KG1 (cell line): ENCODE measurements at places on chromosomes 13 and 19.

DNA sequence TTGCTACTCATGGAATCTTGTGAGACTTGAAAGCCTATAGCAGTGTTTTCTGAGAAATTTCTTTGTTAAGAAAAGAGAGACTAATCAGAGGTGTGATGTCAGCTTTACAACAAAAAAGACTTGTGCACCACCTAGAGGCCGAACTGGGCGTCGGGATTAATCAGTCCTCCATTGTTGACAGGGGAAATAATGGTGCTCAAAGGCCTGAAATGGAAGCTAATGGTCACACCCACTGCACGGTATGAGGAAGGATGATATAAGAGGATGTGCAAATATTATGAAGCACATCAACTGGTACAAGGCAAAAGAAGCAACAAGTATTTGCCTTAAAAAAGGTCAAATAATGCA is 480.2 kb upstream of the MIR17HG start:
- DNase-seq: peak; percentile 65

GRCh38 chr19:15551293-15552004 is 43.1 kb downstream of the CYP4F22 start:
- no peak for DNase-seq

GRCh38 chr19:8890260-8890659 is 58.1 kb downstream of the MBD3L1 start:
- no peak for DNase-seq

DNA sequence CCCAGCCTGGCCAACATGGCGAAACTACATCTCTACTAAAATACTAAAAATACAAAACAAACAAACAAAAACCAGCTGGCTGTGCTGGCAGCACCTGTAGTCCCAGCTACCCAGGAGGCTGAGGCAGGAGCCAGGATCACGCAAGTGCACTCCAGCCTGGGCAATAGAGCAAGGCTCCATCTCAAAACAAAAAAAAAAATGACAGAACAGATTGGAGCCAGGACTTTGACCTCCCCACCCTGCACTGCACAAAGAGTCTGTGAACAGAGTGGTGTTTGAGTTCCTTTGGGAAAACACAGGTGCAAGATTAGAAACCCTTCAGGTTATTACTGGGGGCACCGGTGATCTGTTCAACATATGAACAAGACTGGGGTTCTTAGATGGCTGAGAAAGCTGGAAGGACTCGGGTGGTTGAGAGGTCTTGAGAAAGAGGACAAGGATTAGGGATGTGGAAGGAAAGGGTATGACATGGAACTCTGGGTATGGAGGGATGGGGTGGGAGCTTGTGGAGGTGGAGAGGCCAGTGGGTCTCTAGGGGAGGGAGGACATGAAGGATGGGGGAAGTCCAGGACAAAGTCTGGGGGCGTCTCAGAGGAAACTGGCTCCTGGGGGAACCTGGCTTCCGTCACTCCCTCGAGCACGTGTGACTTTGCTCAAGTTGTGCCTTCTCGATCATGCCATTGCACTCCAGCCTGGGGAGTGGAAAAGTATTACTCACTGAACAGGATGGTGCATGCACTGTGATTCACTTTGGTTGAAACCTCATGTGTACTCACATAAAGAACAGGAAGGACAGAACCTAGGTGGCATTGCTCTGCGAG is 25.9 kb downstream of the RCN3 start:
- DNase-seq: no peak

DNA sequence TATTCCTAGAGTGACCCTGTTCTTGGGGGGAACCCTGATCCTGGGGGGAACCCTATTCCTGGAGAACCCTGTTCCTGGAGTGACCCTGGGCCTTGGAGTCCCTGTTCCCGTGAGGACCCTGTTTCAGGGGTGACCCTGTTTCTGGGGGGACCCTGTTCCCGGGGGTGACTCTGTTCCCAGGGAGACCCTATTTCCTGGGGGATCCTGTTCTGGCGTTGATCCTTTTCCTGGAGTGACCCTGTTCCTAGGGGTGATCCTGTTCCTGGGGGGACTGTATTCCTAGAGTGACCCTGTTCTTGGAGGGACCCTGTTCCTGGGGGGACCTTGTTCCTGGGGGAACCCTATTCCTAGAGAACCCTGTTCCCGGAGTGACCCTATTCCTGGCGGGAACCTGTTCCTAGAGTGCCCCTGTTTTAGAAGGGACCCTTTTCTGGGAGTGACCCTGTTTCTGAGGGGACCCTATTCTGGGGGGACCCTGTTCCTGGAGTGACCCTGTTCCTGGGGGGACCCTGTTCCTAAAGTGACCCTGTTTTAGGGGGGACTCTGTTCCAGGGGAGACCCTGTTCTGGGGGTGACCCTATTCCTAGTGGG is 15.0 kb downstream of the GNA15 start:
- no peak for DNase-seq

- no peak for DNase-seq
Measured at GRCh38 chr19:33246709-33247440, 21.2 kb upstream of the SLC7A10 start.

DNA sequence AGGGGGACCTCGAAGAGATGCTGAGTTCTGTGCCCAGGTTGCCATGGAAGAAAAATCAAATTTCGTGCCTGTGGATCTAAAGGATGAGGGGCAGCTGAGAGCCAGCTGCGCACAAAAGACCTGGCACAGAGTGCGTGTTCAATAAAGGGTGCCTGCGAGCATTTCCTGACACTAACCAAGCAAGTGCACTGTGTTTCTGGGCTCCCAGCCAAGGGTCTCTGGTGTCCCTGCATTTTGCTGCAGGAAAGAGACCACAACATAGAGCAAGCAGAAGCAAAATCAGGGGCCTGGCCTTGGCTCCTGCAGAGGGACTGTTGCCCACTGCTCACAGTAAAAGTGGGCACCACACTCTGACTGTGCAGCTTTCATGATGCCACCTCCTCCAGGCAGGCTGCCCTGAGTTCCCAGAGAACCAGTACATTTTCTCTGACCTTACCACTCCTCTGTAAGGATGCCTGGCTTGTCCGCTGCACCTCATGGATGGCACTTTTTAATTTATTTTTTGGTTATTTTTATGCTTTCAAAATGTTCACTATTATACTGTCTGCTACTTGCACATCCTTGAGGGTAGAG is 70.8 kb upstream of the GPR12 start:
- no peak for DNase-seq

DNA sequence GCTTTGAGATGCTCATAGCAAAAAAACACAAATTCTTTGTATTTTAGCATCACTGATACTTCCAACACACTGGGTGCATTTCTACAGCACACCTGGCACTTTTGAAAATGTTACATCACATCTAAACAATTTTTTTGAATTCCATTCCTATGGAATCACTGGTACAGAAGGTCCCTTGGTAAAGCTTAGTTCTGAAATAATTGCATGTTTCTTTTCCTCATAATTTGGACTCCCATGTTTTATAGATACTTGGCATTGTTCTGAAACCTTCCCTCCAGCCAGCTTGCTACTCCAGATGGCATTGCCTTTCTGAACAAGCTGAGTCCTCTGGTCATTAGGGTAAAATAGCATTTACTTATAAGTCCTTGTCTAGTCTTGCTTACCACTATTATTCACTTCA is 481.3 kb upstream of the GPC6 start:
- no peak for DNase-seq

- no peak for DNase-seq
Measured at GRCh38 chr13:113848431-113849260, 15.2 kb downstream of the GAS6 start.

GRCh38 chr19:46685189-46685588 is 24.2 kb upstream of the DACT3 start:
- DNase-seq: no peak

GRCh38 chr13:26202365-26202972 is 19.6 kb downstream of the RNF6 start:
- DNase-seq: no peak

DNA sequence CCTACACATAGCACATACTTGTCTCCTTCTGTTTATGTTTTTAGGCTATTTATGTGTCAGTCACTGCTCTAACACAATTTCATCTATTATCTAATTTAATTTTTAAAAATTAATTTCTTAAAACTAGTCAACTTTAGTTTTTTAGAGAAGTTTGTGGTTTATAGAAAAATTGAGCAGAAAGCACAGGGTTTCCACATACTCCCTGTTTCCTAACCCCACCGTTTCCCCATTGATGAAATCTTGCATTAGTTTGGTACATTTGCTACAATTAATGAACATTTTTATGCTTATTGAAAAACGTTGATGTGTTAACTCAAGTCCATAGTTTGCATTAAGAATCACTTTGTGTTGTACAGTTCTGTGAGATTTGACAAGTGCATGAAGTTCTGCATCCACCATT is 53.5 kb downstream of the TNFSF13B start:
- DNase-seq: no peak

GRCh38 chr19:1041835-1042685 is 2.2 kb downstream of the ABCA7 start:
- DNase-seq: no peak

GRCh38 chr13:106534639-106535551 is 567 bp downstream of the EFNB2 start:
- DNase-seq: no peak

- DNase-seq: no peak
Measured at GRCh38 chr13:45696610-45697226, 5.4 kb upstream of the CBY2 start.

DNA sequence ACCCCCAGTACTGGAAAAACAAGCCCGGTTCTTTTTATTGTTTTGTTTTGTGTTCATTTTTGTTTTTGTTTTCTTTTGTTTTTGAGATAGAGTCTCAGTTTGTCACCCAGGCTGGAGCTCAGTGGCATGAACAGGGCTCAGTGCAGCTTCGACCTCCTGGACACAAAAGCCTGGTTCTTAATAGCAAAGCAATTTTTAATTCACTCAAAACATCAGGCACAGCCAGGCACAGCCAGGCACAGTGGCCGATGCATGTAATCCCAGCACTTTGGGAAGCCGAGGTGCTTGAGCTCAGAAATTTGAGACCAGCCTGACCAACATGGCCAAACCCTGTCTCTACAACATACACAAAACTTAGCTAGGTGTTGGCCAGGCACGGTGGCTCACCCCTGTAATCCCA is 30.7 kb downstream of the INSR start:
- DNase-seq: no peak

GRCh38 chr13:109146912-109147647 is 517.7 kb downstream of the MYO16 start:
- DNase-seq: no peak
